ENCODE measurements at places on chromosomes 1 and 21.

DNA sequence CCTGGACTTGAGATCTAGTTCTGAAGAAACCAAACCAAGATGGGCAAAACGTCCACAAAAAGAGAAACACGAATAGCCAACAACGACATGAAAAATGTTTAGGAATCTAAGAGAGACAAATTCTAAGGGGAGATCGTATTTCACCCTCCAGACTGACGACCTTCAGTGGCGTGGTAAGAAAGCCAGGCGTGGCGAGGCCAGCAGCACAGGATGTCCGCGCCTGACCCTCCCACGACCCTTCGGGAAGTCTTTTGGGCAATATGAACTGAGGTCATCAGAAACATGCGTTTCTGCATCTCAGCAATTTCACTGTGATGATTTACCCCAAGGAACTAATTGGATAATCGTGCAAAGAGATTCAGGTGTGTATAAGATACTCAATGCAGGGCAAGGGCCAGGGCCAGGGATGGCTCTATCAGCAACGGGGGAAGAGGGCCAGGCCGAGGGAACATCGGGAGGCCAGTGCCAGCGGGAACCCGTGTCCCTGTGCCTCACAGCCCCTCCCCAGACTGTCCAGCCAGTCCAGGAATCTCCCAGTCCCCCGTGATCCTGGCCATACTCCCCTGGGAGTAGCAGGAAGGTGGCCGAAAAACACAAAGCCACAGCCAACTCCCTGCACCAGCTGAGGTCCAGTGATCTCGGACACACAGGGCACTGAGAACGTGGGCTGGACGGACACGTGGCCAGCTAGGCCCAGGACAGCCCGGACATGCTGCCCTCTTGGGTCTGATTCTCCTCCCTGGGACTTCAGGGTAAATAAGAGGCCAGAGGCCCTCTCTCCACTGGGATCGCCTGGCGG, 53.6 kb upstream of the ADARB1 start:
- DNase-seq: no peak

- DNase-seq: no peak
These were observed 86.4 kb upstream of the SPATA6 start for GRCh38 chr1:48558366-48558765.

GRCh38 chr1:20600156-20600555, 11.3 kb downstream of the CDA start:
- DNase-seq: no peak

GRCh38 chr1:41355356-41355755, 5.9 kb upstream of the FOXO6 start:
- no peak for DNase-seq

DNA sequence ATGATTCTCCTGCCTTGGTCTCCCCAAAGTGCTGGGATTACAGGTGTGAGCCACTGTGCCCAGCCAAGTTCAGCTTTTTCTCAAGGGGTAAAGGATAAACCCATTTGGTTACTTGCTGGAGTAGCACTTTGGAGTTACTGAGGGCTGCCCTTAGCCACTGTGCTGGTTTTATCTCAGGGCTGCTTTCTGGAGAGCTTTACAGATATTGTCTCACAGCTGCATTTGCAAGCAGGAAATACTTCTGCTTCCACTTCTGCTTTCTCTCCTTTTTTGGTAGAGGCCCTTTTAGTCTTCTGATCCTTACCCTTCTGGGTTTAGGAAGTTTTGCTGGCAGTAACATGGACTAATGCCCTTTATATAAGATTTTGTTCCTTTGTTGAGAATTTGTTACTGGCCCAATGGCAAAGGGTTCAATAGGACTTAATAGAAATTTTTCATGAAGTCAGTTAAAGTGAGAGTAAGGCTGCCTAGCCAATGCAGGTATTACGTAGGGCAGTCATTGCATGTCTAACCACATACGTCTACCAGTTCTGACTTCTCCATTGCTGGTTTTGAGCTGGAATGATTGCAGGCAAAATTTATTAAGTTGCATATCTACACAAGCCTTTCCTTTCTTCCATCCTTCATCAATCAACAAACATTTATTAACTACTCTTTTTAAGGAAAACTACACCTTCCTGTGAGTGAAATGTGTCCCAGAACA, 24.4 kb downstream of the CAP1 start:
- DNase-seq: no peak

DNA sequence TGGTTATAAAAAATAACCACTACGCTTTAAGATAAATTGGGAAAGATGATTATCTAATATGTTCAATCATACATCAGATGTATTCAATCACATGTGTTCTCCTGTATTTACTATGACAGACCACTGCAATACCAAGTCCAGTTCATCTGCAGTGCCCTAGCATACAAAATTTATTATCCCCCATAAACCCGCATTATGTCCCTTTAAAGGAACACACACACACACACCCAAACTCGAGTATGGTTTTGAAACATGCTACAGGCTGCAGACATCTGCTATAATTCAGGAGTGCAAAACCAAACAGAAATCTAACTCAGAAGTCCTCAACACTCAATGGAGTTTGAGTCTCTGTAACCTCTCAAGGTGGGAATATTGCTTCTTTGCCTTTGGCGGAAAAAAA, 14.9 kb downstream of the ODF2L start:
- DNase-seq: no peak

- no peak for DNase-seq
These were observed 24.2 kb upstream of the SLFNL1 start for GRCh38 chr1:41045740-41046139.

GRCh38 chr1:43267291-43267805, 2.4 kb upstream of the TMEM125 start:
- no peak for DNase-seq

- DNase-seq: no peak
These were observed 63.6 kb downstream of the KAZN start for GRCh38 chr1:14662116-14662515.

DNA sequence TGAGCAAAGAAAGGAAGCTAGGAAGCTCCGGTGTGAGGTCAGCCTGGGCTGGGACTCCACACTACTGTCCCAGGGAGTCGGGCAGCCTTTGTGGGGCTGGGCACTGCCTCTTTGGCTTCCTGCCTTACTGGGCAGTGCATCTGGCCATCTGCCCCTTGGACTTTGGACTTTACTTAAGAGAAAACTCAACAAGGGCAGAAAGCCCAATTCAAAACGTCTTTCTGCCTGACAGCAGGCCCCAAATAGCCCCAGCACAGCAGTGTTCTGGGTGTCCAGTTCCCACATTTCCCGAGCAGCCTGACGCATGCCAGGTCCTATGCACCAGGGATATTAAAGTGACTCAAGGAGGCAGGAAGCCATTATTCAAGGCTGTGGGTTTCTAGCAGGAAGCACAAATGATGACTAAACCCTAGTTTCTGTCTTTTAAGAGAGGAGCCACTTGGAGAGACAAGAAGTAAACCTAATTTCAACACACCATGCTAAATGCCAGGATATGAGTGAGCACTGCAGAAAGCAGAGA, 37.9 kb upstream of the EDEM3 start:
- no peak for DNase-seq

DNA sequence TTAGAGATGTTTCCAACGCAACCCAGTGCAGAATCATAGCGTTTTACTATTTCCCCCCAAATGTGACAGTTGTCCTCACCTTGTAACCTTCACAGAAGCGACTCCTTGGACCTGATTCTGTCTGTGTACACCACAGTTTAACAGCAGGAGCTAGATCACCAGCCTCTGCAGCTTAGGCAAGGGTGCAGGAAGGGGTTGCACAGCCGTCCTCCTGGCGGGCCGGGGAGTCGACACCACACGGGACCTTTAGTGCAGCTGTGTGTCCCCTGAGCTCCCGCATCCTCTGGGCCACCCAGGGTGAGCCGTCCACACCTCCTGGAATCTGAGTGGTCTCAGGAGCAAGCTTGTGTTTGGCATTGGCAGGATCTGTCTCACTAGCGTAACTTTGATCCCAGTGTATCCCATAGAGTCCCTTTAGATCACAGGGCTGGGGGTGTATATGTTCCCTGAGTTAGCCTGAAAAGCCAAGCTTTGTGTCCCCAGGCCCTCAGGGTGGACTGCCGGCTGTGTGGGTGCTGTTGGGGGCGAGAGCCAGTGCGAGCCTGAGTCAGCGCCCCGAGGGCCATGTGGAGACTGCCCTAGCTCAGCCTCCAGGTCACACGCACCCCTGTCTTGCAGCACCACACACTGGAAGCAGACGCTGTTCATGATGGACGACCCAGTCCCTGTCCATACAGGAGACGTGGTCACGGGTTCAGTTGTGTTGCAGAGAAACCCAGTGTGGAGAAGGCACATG, 27.5 kb downstream of the PRMT2 start:
- DNase-seq: no peak

DNA sequence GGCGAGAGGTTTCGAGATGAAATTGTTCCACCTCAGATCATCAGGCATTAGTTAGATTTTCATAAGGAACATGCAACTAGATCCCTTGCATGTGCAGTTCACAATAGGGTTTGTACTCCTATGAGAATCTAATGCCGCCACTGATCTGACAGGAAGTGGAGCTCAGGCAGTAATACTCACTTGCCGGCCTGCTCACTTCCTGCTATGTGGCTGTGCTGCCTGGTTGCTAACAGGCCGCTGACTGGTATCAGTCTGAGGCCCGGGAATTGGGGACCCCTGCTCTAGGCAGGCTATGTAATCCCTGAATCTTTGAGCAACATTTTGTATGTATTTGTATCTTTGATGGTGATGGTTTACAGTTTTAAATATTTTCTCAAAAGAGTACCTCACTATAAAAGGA, 32.5 kb downstream of the XKR8 start:
- peak; percentile 47 for DNase-seq

- no peak for DNase-seq
These were observed 5.9 kb downstream of the RXFP4 start for GRCh38 chr1:155947292-155947691.

- no peak for DNase-seq
These were observed 14.8 kb upstream of the FAM163A start for GRCh38 chr1:179728271-179728670.

- DNase-seq: no peak
These were observed 84.5 kb upstream of the ESRRG start for GRCh38 chr1:216807696-216808095.

GRCh38 chr1:205147191-205147835, 25.5 kb upstream of the RBBP5 start:
- DNase-seq: no peak

All from effector CD4-positive, alpha-beta T cell (primary cell).